Kidney capillary endothelial cell (primary cell): ENCODE measurements at places on chromosomes 1 and 21.
A peak's percentile ranks its signal among the peaks of the same experiment; 100 is the strongest.

- DNase-seq, result no peak
Observed at GRCh38 chr21:37659874-37660273, 256.4 kb downstream of the KCNJ6 start.

DNA sequence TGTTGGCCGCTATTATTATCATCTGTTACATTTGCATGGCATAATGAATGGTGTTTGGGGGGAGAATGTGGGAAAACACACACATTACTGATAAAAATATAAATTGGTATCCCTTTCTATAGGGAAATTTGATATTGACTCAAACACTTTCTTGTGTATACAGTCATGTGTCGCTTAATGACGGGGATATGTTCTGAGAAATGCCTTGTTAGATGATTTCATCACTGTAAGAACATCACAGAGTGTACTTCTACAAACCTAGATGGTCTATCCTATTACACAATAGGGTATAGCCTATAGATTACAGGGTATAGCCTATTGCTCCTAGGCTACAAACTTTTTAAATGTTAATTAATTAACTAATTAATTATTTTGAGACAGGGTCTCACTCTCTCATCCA lies 67.2 kb upstream of the B3GALNT2 start:
- DNase-seq, result no peak

- DNase-seq, result no peak
Observed at GRCh38 chr1:17847111-17847510, 92.0 kb downstream of the ACTL8 start.

- DNase-seq, result no peak
Observed at GRCh38 chr21:35281956-35282355, 232.9 kb upstream of the RUNX1 start.

DNA sequence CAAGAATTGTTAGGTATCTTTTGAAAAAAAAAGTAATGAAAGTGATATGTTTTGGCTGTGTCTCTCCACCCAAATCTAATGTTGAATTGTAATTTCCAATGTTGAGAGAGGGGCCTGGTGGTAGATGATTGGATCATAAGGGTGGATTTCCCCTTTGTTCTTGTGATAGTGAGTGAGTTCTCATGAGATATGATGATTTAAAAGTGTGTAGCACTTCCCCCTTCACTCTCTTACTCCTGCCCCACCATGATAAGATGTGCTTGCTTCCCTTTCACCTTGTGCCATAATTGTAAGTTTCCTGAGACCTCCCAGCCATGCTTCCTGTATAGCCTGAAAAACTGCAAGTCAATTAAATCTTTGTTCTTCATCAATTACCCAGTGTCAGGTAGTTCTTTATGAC lies 70.7 kb downstream of the XCL2 start:
- DNase-seq, result no peak

GRCh38 chr1:55040083-55040932 lies 960 bp downstream of the PCSK9 start:
- DNase-seq, result no peak

GRCh38 chr1:54230507-54231339 lies 30.8 kb downstream of the MRPL37 start:
- no peak for DNase-seq

- no peak for DNase-seq
Observed at GRCh38 chr1:40247655-40248054, at the start of gene TMCO2. TMCO2 (plus strand) TSS chr1:40247937; CDS start chr1:40247994, 57 bp downstream.

DNA sequence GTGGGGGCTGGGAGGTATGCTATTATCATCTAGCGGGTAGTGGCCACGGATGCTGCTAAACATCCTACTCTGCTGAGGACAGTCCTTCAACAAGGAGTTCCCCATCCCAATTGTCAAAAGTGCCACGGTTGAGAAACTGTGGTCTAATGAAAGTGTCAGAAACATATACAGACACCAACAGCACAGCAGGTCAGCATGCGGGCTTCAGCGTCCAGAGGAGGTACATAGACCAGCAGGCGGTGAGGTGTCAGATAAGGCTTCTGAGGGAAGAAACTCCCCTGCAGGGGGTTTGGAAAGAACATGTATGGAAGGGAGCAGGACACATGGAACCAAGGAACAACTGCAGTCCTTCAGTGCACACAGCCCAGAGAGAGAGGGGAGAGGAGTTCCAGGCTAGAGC lies 4.8 kb upstream of the TTC4 start:
- DNase-seq, result no peak

- DNase-seq, result no peak
Observed at GRCh38 chr1:19731311-19731821, 66.7 kb downstream of the HTR6 start.

- DNase-seq, result no peak
Observed at GRCh38 chr1:50426108-50426700, 3.0 kb upstream of the DMRTA2 start.

DNA sequence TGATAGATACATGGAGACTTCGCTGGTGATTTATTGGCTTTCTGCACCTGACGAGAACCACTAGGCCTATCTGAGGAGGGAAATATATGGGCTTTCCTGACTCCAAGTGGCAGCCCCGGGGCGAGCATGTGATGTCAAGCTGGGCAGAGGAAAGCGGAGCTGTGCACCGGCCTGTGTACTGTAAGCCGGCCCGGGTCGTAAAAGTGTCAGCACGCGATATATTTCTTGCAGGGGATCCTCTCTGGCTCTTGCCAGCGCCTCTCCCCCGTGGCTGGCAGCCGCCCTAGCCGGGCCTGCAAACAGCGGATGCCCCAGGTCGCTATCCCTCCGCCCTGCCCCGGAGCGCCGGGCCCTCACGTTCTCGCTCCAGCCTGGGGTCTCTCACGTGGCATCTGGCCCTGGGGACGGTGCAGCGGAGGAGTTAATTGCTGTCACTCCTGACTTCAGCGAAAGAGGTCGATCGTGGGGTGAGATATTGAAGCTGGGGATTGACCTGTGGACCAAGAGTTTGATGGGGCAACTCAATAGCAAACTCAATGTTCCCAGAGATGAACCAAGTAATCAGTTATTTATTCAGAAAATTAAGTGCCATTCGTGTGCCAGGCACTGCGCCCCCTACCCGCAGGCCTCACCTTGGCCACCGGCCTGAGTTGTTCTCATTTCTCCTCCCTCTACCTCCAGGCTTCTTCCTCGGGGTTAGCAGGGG lies 41.0 kb upstream of the HAO2 start:
- DNase-seq, result peak; percentile 13

- DNase-seq, result no peak
Observed at GRCh38 chr1:17572264-17572985, 32.9 kb downstream of the ARHGEF10L start.

- no peak for DNase-seq
Observed at GRCh38 chr1:232463225-232463624, 166.7 kb downstream of the SIPA1L2 start.

- no peak for DNase-seq
Observed at GRCh38 chr1:86505564-86505902, 36.8 kb downstream of the CLCA1 start.

- DNase-seq, result no peak
Observed at GRCh38 chr1:2930016-2930815, 91.1 kb upstream of the ACTRT2 start.

DNA sequence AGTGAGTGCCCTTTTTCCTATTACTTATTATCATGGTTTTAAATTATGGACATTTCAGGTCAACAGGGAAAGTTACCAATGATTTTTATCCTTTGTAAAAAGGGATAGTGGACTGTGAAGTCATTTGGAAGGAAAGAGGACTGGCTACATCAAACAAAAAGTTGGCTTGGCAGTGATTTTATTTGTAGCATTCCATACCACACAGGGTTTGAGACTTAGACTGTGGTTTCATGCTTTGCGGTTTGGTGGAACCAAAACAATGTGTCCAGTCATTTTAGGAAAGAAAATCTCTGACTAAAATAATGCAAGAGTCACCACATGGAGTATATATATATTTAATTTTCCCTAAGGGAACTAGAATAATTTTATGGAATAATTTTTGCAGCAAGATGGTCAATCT lies 239.5 kb downstream of the HMCN1 start:
- no peak for DNase-seq

DNA sequence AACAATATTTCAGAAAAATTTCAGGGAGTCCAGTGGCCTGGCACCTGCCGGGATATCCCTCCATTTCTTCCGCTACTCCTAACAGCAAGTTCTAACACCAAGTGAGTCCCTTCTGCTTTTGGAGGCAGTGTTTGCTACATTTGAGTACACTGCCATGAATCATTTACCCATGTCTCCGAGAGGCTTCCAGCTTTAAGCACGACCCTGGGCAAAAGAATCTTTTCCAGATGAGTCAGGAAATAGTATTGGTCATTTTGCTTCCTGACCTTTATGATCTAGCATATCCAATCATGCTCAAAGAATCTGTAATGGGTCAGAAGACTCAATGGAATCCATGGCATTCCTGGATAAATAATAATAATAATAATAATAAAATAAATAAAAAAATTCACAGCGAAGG lies 60.7 kb upstream of the FMN2 start:
- DNase-seq, result peak; percentile 94

- no peak for DNase-seq
Observed at GRCh38 chr1:224700918-224701531, 84.9 kb downstream of the CNIH3 start.
